HS-27A (cell line): ENCODE measurements at places on chromosomes 6 and 20.

- DNase-seq, result peak; percentile 60
These were observed 51.9 kb upstream of the SLC22A16 start for GRCh38 chr6:110528101-110528929.

DNA sequence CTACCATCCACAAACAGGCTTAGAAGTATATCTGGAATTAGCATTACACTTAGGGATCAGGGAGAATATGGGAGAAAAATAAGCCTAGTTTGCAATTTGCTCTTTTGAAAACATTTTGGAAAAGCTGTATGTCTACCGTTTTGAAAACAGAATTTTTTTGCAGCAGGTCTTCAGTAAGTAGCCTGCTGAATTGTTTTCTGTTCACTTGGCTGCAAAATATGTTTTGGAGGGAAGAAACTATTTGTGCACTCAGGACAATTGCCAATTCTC lies 39.6 kb downstream of the ILRUN start:
- DNase-seq, result no peak

DNA sequence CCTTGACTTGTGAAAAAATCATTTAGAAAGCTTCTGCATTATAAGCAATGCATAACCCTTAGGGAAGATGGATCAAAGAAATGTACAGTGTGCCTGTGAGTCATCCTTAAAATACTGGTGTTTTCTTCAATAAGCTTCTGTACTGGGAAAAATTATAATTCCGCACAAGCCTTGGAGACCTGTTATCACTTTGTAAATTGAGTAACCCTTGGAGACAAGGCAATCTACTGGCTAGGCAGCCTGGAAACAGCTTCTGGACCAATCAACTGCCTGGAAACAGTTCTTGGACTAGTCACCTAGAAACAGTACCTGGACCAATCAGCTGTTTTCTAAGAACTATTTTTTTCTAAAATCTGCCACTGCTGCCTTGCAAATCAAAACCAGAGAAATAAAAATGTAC lies 25.8 kb upstream of the RNGTT start:
- DNase-seq, result no peak

DNA sequence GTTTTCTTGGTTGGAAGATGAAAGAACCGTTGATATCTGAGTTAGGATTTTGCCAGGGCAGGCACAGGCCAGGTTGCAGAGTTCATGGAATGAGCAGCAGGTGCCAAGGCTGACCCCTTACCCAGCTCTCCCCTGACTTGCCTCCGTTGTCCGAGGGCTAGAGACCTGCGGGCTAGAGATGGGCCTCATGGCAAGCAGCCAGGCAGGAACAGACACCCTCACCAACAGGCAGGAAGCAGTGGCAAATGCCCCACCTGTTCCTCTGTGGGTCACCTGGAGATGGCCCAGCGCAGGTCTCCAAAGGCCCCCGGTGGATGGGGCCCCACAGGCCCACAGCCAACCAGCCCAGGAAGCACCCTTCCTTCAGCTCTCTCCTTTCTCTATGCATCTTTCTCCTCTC lies 186.7 kb upstream of the PMEPA1 start:
- no peak for DNase-seq

GRCh38 chr20:11155156-11155756 lies 481.5 kb upstream of the JAG1 start:
- no peak for DNase-seq

DNA sequence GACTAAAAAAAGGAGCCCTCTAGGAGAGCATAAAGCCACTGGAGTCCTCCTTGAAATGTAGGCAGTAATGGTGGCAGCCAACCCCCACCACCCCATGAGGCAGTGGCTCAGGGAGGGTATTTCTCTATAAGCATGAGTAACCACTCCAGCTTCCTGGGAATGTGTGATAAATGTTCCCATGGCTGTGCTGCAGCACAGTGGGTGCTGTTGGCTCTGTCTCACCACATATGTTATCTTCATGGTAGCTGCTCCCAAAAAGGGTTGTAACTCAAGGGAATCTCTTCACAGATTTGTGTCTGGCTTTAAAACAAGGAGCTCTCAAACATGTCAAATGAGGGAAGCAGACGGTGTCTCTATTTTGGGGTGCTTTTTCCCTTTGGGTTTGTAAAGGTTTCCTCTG lies 7.5 kb upstream of the PHACTR1 start:
- DNase-seq, result no peak

GRCh38 chr6:139184459-139184858 lies 49.6 kb downstream of the HECA start:
- DNase-seq, result no peak

DNA sequence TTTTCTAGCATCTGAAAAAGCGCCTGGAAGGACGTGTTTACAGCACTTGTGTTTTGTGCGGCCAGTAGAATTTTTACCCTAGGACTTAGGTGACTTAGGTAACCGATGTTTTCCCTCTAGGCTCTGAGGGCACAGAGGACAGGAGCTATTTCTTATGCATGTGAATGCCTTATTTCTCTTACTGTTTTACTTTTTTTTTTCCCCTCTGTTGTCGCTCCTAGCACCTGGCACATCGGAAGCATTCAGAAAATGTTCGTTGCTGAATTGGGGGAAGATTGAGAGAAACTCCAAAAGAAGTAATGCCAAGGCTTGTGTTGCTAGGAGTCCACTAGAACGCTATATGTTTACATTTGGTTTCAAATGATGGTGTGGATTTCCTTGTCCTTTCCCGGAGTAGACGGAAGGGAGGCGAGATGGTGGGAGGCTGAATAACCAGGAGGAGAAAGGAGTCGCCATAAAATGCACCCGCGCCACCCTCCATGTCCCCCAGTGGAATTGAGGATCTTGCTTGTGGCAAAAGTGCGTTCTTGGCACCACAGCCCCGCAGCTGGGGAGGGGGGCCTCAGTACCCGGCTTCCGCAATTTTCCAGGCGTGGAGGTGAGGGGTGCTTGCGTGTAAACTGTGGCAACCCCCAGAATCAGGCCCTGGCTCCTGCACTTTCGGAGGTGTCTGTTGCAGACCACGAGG lies 6.9 kb downstream of the OLIG3 start:
- DNase-seq, result no peak

DNA sequence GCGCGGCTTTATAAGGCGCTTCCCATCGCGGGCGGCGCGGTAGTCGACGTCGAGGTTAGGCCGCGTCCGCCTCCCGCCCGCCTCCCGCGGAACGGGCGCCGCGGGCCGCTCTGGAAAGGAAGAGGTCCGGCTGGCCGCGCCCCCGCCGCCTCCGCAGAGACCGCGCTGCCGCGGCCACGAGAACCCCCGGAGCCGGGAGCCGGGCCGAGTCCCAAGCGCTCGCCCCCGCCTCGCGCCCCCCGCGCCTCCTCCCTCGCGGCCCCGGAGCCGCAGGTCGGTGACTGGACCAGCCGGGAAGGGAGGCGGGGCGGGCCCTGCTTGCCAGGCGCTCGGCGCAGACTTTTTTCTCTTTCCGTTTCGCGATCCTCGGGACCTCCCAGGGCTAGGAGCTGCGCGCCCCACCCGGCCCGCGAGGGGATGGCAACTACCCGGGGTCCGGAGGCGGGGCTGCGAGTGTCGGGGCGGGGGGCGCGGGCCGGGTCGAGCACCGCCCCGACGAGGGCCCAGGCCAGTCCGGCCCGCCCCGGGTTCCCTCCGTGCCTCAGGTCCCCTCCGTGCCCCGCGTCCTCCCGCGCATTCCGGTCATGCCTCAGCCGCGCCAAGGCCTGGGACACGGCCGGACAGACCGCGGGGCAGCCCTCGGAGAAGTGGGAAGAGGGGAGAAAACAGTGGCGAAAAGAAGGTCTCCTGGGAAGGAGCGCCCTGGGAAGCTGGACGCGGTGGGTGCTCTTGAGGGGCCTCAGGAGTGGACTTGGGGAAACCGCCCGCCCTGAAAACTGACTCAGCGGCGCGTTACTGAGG lies 417 bp upstream of the PXDC1 start:
- peak; percentile 51 for DNase-seq

- DNase-seq, result no peak
These were observed 74.4 kb upstream of the BTBD3 start for GRCh38 chr20:11843289-11843688.

DNA sequence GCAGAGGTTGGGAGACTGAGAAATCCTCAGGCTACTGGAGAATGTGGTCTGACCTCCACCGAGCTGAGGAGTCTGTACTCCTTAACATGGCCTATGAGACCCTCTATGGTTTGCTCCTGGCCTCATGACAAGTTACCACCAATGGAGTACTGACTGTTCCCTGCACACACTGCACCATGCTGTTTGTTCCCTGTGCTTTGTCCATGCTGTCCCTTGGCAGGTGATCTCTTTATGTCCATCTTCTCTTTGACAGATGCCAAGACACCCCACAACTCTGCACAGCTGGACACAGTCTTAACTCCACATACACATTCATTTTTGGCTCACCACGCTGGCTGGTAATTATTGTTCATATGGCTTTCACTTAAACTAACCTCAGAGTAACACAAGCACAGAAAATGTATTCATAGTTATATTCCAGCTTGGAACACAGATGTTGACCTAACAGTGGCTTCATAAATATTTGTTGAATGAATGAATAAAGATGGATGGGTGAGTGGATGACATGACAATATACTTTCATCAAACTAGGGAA lies 258.0 kb downstream of the ATXN1 start:
- DNase-seq, result no peak

- no peak for DNase-seq
These were observed 37.4 kb upstream of the TAGAP start for GRCh38 chr6:159082039-159082815.

DNA sequence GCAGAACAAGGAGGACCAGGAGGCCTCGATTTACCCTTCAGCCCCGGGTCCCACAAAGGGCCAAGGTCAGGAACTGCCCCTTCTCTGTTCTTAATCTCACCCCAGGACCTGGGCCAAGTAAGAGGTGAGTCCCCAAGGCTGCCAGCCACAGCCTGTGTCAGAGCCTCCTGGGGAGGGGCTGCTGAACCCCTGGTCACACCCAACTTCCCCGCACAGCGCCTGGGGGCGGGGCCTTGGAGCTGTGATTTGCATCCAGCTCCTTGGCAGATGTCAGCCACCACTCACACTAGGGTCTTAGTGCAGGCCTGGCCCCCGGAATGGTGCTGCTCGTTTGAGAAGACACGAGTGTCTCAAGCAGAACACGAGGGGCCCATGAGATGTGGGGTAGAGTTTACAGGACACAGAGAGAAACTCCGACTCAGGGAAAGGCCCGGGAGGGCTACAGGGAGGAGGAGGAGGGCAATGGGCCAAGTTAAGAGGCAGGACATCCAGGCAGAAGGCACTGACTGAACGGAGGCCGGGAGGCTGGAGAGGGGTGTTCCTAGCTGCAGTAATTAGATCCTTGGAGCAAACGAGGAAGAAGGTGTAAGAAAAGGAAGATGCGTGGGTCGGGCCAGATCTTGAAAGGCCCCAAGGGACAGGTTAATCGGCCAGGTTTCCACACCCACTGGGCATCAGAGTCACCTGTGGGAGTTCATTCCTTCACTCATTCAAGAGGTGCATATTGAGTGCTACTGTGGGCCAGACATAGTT lies 26.9 kb downstream of the ZBP1 start:
- no peak for DNase-seq

DNA sequence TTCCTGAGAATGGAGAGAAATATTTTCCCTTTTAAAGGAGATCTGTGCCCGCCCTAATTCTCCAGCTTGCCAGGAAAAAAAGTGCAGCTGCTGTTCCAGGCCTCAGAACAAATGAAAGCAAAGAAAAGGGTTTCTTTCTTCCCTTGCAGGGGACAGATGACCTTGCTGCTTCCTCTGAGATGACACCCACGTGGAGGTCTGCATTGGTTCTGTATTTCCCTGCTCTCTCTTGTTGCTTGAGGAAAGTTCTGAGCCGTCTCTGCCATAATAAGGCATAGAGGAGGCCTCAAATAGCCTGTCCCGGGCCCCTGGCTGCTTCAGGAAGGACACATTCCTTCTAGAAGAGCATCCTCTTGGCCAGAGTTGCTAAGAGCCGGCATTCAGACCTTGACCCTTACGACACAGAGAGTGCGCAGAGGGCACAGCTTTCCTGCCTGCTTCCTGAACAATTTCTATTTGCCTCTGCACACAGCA lies 501.8 kb upstream of the SULF2 start:
- DNase-seq, result no peak

DNA sequence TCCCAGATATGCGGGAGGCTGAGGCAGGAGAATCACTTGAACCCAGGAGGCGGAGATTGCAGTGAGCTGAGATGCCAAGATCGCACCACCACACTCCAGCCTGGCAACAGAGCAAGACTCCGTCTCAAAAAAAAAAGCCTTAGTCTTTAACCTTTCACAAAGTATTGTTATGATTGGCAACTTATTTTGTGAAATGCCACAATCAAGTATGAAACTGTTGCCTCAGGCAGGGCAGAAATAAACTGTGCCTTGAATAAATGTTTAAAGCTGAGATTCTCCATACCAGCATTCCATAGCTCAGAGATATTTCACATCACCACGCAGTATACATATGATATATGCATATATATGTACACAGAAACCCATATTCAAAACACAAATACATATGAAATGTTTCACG lies 120.1 kb upstream of the CCDC28A start:
- no peak for DNase-seq

DNA sequence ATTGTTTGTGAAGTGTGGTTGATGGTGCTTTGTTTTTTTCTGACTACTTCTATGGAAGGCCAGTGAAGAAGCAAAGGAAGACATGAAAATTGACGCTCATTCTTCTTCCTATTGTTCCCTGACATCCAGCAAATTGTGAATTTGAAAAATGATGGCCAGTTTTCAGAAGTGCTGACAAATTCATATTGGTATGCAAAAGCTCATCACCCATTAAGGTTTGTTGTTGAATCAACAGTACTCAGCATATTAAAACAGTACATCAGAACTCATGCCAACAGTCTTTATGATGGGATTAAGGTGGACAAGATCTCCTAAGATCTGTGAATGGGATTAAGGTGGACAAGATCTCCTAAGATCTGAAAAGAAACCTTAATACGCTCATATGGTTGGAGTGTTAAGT lies 1.0 kb upstream of the MTG2 start:
- DNase-seq, result no peak

DNA sequence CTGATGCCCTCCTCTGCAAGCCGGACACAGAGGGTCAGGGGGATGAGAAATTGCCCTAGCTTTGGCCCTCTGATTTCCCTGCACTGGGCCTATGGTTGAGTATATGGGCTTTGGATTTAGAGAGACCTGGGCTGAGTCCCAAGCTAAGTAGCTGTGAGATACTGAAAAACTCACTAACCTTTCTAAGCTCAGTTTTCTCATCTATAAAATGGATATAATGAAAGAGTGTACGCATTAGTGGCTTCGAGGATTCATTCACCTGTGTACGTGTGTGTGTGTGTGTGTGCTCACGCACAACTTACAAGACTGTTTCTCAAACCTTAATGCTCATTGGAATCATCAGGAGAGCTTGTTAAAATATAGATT lies 12.7 kb upstream of the RBPJL start:
- DNase-seq, result no peak

- no peak for DNase-seq
These were observed 29.1 kb upstream of the C20orf203 start for GRCh38 chr20:32702706-32703425.

GRCh38 chr6:83827050-83827449 lies 26.1 kb upstream of the RIPPLY2 start:
- DNase-seq, result no peak

GRCh38 chr20:63095718-63096654 lies 89.2 kb upstream of the BHLHE23 start:
- DNase-seq, result no peak
